Regular cardiac myocyte (primary cell): ENCODE measurements at places on chromosomes 5 and 9. TPM values are rescaled to one million over a fixed set of nuclear protein-coding genes. Genes with fewer than 3 reads are reported as not detected.

The GGTA1 gene
- total RNA-seq, result not detected in 2 replicates

The C5 gene
- 3.7 and 5.2 TPM in 2 replicates for total RNA-seq

The ZNF618 gene
- total RNA-seq, result 7.3 and 9.2 TPM in 2 replicates

The SH3PXD2B gene
- 11.9 and 12.4 TPM in 2 replicates for total RNA-seq

The IFNA21 gene
- total RNA-seq, result not detected in 2 replicates

The GFI1B gene
- total RNA-seq, result not detected in 2 replicates

The CDO1 gene
- 1.5 and 3.4 TPM in 2 replicates for total RNA-seq

The IL7R gene
- total RNA-seq, result 2.3 and 13.2 TPM in 2 replicates

The PAX5 gene
- under 0.01 TPM in 1 of 2 replicates, not detected in the other for total RNA-seq

The ROPN1L gene
- 0.28 and 0.38 TPM in 2 replicates for total RNA-seq

The ENTPD2 gene
- total RNA-seq, result not detected in 2 replicates

The PCDHGA5 gene
- total RNA-seq, result 0.58 and 1.1 TPM in 2 replicates

The MARVELD2 gene
- 0.38 and 0.56 TPM in 2 replicates for total RNA-seq

The FAM78A gene
- 0.85 and 1.2 TPM in 2 replicates for total RNA-seq

The SARDH gene
- 9.6 and 12.8 TPM in 2 replicates for total RNA-seq

The CTSL gene
- total RNA-seq, result 369 and 388 TPM in 2 replicates

The CCDC171 gene
- 1.5 and 2.8 TPM in 2 replicates for total RNA-seq

The MOB3B gene
- total RNA-seq, result under 0.01 TPM in 2 replicates

The NCS1 gene
- total RNA-seq, result 51.3 and 59.8 TPM in 2 replicates

The FOXD4L5 gene
- under 0.01 and 0.19 TPM in 2 replicates for total RNA-seq

The GFRA3 gene
- total RNA-seq, result not detected in 2 replicates

The ROR2 gene
- 0.38 and 3.9 TPM in 2 replicates for total RNA-seq

The BARX1 gene
- total RNA-seq, result under 0.01 TPM in 1 of 2 replicates, not detected in the other

The GFPT2 gene
- total RNA-seq, result 47.6 and 105 TPM in 2 replicates

The CATSPER3 gene
- 0.38 TPM in 1 of 2 replicates, not detected in the other for total RNA-seq

The FANCC gene
- total RNA-seq, result 3.1 and 5.4 TPM in 2 replicates

The AGXT2 gene
- total RNA-seq, result not detected in 2 replicates

The SLC25A48 gene
- total RNA-seq, result not detected in 2 replicates

The SEMA4D gene
- total RNA-seq, result 0.19 and 0.28 TPM in 2 replicates

The BARHL1 gene
- total RNA-seq, result not detected in 2 replicates

The PCDHAC2 gene
- total RNA-seq, result 0.19 and 1.4 TPM in 2 replicates

The SLC36A3 gene
- total RNA-seq, result not detected in 2 replicates
